ENCODE measurements at places on chromosomes 3 and 15. TPM values are rescaled to one million over a fixed set of nuclear protein-coding genes. Genes with fewer than 3 reads are reported as not detected.

Gene ARPP21
- 0.42 TPM for total RNA-seq

Gene ZNF860
- 0.53 TPM for total RNA-seq

Gene ZBED2
- 0.52 TPM for total RNA-seq

Gene GOLGA6L10
- total RNA-seq = 1.4 TPM

Gene CPLX3
- not detected for total RNA-seq

GRCh38 chr3:24686808-24687207 is 192.2 kb upstream of the THRB start:
- no peak for DNase-seq

DNA sequence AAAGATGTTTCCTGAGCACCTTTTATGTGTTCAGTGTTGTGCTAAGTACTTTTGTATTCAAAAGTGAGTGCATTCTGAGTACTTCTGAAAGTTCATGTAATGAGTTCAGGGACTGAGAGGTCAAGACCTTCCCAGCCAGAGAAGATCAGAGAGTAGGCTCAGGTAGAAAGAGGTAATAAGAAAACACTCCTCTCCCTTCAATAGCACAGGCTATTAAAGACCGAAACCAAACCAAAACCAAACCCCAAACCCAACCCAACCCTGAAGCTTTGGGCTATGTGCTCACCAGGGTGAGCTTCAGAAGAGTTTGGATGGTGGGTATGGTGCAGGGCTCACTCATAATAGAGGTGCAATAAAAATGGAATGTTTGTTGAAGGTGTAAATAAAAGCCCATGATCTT is 76.7 kb upstream of the FAM3D start:
- no peak for DNase-seq

DNA sequence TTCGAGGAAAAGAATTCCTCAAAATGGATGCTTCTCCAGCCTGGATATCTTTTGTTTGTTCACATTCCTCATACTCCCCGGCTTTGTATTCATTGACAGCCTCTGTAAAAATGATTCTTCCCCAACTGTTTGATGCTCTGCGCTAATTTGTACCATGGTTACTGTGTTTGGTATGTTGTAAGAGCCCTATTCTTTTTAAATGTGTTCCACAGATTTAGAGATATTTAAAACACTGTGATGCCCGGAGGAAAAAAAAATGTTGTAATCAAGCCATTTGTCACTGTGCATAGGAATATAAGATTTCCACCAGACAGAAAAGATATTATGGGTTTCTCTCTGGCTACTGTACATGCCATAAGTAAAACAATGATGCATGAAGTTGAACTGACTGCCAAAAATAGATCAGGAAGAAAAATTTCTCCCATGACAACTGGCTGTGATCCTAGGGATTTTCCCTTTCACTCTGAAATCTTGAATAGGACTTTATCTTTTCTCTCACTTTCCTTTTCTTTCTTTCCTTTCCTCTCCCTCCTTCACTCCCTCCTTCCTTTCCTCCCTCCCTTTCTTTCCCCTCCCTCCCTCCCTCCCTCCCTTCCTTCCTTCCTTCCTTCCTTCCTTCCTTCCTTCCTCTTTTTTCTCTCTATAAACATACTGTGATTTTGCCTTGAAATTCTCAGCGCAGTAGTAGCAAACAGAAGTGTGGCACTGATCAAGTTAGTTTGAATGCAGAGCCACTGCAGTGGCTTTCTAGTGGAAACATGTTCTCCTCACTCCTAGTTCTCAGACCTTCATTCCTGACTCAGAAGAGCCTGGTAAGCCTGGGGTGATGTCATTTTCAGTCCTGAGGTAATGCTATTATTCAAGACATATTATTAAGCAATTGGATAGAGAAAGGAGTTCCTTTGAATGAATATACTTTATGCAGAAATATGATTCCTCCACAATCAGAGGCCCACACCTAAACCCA is 254.9 kb upstream of the TBL1XR1 start:
- DNase-seq = no peak

DNA sequence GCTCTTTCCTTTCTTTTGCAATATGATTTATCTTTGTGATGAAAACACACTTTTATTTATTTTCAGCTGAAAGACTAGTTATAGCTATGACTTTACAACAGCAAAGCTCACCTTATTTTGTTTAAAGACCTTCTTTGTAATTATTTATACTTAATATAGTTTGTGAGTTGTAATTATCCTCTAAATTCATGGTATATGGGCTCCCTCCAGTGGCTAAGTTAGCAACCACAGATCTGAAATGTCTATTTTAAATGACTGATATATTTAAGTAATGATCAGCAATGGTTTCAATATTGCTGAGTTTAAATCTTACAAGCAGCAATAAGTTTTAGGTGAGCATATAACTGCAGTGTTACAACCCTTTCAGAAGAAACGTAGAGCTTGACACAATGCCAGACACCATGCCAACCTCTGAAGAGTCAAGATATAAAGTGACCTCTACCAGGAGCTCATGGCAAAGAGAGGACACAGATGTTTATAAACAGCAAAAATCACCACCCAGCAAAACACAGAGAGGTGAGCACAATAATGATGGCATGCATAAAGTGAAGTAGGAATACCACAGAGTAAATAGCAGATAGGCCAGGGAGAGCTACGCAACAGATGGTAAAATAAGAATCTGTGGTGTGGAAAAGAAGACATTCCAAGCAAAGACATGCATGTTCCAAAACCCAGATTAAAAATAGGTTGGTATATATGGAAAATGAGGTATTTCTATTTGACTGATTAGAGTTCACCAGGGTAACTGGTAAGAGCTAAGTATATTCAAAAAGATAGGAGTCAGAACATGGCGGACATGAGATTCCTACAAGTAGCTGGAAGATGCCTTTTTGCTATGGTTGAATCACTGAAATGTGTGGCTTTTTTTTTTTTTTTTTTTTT is 143.7 kb upstream of the ZNF385D start:
- no peak for DNase-seq

DNA sequence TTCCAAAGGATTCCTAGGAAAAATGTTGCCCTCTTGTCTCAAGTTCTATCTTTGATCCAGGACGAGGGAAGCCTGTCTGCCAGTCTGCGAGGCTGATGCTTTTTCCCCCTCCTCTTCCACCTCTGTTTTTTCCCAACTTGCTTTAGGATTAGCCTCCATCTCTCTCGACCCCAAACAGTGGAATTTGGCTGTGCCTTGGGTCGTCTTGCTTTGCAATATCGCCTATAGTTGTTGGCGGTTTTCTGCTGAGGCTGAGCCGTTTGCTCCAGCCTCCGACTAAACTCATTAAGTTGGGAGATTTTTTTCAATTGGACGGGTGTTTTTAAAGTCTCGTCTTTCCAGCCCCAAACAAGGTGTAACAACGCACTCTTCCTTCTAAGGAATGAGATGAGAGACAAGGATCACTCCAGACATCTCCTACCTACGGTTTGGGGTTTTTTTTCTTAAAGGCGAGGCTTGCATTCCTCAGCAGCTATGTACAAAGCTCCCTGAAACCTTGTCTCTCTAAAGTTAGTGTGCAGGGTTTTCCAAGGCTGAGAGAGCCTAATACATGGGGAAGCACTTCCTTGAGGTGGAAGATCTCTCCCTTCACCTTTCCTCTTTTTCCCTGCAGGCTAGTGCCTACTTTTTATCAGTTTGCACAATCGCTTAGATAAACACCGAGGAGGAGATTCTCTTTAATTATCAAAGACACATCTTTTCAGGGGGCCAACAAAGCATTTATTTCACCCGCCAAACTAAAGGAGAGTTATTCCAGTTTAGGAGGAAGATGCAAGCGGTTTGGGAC is 4.8 kb upstream of the NR2F2 start:
- DNase-seq = no peak

DNA sequence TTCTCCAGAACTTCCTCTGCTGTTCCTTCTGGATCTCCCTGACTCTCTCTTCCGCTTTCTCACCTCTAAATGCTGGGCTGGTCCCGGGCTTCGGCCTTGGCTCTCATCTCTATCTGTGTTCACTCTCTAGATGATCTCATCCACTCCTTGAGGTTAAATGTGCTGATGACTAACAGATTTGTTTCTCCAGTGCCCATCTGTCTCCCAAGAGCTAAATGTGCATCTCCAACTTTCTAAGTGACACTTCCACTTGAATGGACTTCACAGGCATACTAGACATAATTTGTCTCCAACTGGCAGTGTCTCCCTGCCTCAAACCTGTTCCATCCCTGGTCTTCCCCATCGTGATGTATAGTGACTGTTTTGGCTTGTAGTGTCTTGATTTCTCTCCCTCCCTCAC is 95.3 kb downstream of the ITPR1 start:
- DNase-seq = no peak

Data from colonic mucosa (tissue), 4 donors.